ENCODE measurements at places on chromosomes 11 and 22.

DNA sequence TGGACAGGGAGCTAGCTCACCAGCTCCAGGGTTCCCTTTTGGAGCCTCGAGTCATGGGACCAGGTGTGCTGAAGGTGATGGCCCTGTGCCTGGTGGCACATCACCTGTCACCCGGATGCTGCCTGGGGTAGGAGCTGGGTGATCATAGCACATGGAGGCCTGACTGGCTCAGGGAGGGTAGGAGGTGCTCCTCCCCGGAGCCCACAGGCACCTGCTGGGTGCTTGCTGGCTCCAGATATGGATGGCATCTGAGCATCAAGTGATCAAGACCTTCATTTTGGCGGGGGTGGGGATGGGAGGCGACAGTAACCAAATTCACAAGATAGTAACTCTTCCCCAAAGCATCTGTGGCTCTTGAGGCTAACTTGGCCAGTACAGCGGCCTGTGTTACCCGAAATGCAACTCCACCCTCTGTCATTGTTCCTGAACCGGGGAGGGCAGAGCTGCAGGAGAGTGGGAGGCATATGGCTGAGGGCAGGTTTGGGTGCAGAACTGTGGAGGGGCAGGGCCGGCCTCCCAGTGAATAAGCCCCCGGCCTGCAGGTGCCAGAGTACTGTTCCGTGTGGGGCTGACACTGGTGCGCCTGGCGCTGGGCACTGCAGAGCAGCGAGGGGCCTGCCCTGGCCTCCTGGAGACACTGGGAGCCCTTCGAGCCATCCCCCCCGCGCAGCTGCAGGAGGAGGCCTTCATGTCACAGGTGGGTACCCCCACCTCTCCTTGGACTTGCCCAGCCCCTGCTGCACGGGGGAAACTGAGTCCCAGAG is 4.7 kb downstream of the TBC1D10C start:
- no peak for DNase-seq

GRCh38 chr11:59008947-59009346 is 69.7 kb downstream of the GLYATL1 start:
- DNase-seq, result no peak

- no peak for DNase-seq
These were observed 14.2 kb downstream of the SAAL1 start for GRCh38 chr11:18091731-18092130.

DNA sequence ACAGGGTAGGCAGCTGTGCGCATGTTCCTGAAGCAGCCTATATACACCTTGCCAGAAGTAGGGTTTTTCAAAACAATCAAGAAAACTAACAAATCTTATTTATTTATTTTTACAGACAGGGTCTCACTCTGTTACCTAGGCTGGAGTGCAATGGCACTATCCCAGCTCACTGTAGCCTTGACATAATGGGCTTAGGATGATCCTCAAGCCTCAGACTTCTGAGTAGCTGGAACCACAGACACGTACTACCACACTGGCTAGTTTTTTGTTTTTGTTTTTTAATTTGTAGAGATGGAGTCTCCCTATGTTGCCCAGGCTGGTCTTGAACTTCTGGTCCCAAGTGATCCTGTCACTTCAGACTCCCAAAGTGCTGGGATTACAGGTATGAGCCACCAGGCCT is 25.7 kb downstream of the CLTCL1 start:
- no peak for DNase-seq

- DNase-seq, result no peak
These were observed 162.3 kb upstream of the ARHGAP20 start for GRCh38 chr11:110874437-110875030.

DNA sequence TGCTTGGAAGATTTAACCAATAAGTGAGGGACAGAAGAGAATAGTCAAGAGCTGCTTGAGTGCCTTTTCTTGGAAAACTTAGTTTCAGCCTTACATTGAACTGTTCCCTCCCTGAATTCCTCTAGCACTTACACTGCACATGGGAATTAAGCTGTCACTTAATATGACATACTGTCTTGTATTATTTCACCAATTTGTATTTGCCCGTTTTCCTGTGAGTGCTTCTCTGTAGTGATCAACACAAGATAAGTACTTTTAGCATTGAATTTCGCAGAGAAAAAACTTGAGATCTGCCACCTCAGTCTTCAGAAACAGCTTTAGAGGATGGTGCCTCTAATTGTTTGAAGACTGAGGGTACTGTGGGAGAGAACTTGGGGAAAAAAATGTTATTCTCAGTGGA is 3.7 kb downstream of the SPCS2 start:
- DNase-seq, result no peak

- no peak for DNase-seq
These were observed 1.2 kb downstream of the PHLDA2 start for GRCh38 chr11:2927851-2928604.

- DNase-seq, result no peak
These were observed 55.6 kb downstream of the MCM5 start for GRCh38 chr22:35455529-35455928.

GRCh38 chr11:68542617-68543016 is 82.1 kb downstream of the PPP6R3 start:
- peak; percentile 67 for DNase-seq

- DNase-seq, result no peak
These were observed at the start of gene MRGPRX4 for GRCh38 chr11:18172666-18173065. TSS of gene MRGPRX4 (plus strand) at chr11:18172837. CDS start at chr11:18173257, 420 bp downstream.

GRCh38 chr11:129320494-129320893 is 55.2 kb upstream of the BARX2 start:
- no peak for DNase-seq

DNA sequence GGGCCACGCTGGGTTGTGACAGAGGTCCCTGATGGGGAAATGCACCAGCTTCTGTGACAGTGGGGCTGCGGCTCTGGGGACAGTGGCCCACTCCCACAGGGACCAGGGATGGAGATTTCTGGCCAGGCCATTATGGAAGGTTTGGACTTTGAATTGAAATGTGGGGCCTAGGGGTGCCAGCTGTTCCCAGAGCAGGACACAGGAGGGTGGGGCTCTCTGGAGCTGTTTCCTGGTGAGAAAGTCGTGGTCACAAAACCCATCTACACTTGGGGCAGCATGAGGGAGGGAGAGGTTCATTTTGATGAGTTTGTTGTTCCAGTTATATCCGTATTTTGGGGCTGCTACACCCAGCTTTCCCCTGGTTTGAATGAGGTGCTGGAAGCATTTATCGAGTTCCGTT is 52.2 kb downstream of the LRP5 start:
- no peak for DNase-seq

- no peak for DNase-seq
These were observed 1224.7 kb downstream of the BRD1 start for GRCh38 chr22:48602805-48603518.

- DNase-seq, result no peak
These were observed 49.3 kb downstream of the TSPAN18 start for GRCh38 chr11:44775985-44776446.

DNA sequence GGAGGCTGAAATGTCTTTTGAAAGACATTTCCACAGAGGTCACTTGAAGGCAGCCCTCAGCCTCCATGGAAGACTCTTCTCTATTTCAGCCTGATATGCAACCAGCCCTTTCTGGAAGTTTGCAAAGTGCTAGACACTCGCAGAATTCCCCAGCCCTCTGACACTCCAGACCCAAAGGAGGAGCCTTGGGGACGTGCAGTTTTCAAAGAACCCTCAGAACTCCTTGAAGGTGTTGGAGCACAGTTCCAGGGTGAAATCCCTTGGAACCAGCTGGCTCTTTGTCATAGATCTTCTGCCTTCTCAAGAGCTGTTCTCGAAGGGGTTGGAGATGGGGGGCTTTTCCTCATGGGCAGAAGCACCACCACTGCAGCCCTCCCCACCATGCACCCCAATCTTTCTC is 19.6 kb downstream of the SPATA19 start:
- no peak for DNase-seq

DNA sequence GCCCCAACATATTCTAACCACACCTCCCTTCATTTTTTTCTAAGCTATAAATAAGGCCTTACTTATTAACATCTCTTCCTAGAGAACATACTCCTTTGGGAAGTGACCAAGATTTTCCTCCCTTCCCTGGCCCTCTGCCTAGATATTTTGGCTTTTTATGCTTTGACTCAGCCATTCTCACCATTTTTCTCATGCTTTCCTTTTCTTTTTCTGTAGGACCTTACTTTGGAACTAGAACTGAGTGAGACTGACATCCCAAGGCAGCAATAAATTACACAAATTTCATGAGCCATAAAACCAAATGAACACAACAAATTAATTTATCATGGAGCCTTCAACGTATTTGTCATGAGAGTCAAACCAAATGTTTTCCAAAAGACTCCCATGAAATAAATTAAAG is 142.7 kb upstream of the CTSC start:
- DNase-seq, result peak; percentile 86

DNA sequence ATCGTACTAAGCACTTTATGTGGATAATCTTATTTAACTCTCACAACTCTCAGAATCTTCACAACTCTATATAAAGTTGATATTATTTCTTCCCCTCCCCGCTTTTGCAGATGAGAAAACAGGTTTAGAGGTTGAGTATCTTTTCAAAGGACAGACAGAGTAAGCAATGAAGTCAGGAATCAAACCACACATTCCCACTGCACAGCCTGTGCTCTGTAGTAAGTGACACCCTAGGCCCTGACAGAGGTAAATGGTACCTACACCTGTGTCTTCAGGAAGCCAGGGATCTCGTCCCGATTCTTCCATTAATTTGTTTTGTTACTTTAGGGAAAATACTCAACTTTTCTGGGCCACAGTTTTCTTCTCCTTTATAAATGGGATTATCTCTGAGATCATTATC is 172.5 kb upstream of the MTMR2 start:
- no peak for DNase-seq

GRCh38 chr22:31723723-31724122 is 26.2 kb downstream of the PRR14L start:
- no peak for DNase-seq
